ENCODE measurements at places on chromosomes 3 and 15. TPM values are rescaled to one million over a fixed set of nuclear protein-coding genes. Genes with fewer than 3 reads are reported as not detected.

- no peak for DNase-seq
These were observed 35.5 kb downstream of the ARRDC4 start for GRCh38 chr15:97995881-97996603.

GRCh38 chr3:33035596-33035995, 61.4 kb downstream of the GLB1 start:
- DNase-seq = peak; percentile 69

DNA sequence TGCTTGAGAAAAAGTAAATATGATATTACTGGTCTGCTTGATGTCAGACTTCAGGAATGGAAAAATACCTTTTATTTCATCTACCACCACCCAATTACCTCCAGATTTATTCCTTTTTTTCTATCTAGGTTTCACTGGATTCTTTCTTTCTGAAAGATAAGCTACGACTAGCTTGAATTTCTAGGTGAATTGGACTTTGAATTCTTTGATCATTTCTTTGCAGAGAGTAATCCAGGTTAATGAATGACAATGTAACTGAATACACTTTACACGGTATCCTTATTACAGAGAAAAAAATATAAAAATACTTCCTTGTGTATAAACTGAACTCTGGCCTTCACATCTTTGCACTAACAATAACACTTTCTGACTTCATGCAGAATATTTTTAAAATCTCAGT, 59.5 kb upstream of the TRPC1 start:
- DNase-seq = no peak

EXD1 gene
- total RNA-seq = not detected

TMIE gene
- 0.53 TPM for total RNA-seq

RFX7 gene
- 46.3 TPM for total RNA-seq

TRIM59 gene
- 15.8 TPM for total RNA-seq
